ENCODE measurements at places on chromosomes 3 and 15.

DNA sequence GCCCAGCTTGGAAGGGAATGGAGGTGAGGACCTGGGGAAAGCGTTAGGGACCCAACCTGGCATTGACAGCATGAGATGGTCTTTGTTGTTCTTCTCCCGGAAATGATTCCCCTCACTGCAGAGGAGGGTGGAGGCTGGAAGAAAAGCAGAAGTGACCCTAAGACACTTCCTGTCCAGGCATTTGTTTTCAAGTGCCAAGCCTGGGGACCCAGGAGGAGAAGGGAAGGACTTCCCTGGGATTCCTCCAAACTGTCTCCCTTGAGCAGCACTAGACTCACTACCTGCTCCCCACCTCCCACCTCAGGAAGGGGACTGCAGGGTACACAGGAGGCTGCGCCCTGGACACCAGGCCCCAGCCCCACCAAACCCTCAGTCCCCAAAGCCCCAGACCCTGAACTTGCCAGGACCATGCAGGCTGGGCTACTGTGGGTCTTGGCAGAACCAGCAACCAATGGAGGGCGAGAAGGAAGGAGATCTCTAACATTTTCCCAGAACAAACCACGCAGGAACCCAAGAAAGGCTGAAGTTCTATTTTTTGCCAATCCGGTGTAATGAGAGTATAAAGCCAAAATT is 9.8 kb upstream of the VIPR1 start:
- DNase-seq: no peak

GRCh38 chr3:10300087-10300486 is 7.3 kb upstream of the GHRL start:
- DNase-seq: no peak

DNA sequence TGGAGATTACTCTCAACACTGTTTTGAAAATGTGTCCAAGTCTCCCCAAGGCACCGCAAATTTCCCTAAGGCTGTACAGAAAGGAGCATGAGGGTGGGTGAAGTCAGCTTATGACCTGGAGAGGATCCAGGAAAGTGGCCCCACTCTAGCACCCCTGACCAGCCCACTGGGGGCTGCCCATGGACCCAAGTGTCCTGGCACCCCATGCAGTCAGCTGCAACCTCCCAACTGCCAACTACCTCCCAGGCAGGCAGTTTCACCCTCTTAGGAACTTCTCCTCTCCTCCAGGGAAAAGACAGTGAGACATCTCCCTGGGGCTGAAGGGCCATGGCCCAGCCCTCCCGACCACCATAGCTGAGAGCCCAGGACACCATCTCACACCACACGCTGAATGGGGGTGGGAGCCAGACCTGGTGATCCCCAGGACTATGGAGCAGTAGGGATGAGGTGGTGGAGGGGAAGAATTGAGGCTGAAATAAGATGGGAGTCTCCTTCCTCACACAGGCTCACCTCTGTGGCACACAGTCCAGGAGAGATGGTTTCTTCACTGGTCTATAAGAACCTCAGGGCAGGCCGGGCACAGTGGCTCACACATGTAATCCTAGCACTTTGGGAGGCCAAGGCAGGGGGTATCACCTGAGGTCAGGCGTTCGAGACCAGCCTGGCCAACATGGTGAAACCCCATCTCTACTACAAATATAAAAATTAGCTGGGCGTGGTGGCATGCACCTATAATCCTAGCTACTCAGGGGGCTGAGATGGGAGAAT is 104.4 kb downstream of the DAPK2 start:
- DNase-seq: no peak

DNA sequence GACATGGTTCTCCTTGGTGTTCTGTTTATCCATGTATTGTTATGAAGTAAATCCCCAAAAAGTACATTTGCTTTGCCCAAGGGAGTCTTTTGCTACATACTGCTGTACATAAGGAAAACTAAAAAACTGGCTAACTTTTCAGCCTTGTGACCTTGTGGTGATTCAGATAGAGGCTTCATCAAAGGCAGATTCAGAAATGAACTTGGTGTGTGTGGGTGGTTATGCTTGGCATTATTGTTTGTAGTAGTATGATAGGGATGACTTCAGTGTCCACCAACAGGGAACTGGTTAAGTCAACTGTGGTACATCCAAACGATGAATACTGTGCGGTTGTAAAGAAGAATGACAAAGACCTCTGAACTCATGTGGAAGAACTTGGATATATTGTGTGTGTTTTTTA is 75.6 kb upstream of the CHRNB4 start:
- no peak for DNase-seq

GRCh38 chr3:153171256-153171655 is 9.2 kb downstream of the RAP2B start:
- DNase-seq: no peak

DNA sequence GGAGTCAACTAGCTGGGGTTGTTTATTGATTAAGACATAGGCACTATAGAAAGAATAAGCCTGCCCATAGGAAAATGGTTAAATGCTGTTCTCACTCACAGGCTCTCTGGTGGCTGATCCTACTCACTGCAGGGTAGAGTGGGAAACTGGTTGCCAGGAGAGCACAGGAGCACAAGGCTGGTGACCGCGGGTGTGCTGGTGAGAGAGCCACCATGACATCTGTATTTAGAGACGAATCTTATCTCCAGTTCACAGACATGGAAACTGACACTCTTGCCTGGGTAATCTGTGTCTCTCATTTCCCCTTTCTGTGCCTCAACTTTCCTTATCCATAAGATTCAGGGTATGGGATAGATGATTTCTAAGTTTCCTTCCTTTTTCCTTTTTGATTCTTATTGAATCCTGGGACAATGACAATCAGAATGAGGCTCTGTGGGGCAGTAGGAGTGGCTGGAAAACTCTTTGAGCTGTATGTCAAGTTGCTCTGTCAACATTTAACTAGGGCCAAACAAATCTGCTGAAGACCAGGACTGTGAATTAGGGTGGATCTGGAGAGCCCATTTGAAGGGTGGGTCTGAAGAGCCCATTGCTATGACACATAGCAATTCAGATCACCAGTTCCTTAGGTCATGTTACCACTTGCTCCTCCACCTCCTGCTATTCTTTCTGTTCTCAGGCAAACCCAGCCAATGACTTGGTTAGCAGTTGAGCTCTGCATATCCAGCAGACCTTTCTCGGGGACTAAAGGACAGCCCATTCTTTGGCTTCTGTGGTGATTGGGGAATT is 286.1 kb upstream of the TBL1XR1 start:
- DNase-seq: no peak

DNA sequence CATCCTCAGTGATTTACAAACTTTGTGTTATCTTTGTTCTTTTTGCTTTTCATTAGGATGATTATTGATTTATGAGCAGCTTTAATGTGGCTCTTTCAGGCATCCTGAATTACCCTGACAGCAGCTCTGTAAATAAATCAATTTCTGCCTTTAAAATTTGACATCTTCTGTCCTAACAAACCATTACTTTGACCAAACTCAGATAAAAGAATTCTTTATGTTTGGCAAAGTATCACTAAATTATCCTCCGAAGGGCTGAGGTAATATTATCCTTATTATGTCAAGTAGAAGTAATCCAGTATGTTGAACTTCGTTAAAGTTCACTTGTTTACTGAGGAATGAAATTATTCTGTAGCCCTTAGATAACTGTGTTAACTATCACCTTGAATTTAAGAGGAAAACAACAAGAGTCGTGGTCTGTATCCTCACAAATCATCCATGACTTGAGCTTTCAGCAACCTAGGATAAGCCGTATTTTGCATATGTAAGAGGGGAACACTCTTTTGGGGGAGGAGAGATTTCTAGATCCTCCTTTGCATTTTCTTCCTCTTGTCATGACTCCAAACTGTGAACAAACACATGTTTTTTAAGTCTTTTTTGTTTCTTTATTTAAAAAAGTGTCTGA is 173.2 kb upstream of the STAC start:
- no peak for DNase-seq

DNA sequence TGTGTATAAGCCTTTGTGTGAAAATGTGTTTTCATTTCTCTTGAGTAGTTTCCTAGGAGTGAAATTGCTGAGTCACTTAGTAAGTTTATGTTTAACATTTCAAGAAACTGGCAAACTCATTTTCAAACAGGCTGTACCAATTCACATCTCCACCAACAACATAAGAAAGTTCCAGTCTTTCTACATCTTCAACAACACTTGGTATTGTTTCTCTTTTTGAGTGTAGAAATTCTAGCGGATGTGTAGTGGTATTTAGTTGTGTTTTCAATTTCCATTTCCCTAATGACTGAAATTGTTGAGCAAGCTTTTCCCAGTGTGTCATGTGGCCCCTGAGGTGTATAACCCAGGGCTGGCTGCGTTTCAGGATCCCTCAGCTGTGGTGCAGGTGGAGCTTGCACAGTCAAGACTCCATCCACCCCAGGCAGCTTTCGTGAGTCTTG is 258.5 kb downstream of the PDCD6IP start:
- no peak for DNase-seq

GRCh38 chr3:160099834-160100233 is 111.2 kb downstream of the IL12A start:
- no peak for DNase-seq

DNA sequence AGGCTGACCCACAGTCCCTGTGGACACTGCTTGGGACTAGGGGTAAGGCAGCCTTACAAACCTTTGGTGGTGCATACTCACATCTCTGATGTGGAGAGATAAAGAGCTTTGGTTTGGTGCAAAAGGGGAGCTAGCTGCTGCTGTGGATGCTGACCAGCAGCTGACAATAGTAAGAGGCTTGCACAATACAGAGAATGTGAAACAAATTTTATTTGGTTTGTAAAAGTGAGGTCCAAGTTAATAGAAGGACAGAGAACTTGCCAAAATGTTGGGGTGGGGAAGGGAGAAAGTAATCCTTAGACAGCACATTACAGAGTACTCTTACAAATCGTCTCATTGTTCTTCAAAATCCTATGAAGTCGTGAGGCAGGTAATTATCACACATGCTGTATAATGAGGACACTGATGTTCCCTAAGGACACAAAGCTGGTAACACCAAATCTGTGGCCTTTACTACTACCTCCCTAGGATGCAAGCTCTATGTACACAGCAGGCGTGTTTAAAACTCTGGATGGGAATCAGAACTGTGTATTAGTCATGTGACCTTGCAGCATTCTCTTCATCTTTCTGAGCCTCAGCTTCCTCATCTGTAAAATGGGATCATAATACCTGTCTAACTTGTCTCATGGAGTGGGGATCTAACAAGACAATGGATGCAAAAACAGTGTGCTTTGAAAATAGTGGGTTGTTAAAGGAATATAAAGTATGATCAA is 21.6 kb downstream of the ARHGAP31 start:
- DNase-seq: no peak

DNA sequence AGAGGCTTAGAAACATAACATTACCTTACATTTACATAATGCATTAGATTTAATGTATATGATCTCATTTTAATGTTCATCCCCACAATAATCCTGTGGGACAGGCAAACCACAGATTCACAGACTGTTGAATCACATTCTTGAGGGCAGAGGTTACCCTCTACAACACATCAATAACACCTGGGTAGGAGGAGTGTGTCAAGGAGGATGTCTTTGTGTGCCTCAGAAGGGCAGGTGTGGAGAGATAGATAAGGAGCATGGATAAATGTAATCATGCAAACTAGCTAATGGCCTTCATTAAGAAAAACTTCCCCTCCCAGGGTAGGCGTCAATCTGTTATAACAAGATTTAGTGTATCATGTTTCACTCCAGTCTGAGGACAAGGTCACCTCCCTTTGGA is 12.9 kb upstream of the MB21D2 start:
- DNase-seq: no peak

DNA sequence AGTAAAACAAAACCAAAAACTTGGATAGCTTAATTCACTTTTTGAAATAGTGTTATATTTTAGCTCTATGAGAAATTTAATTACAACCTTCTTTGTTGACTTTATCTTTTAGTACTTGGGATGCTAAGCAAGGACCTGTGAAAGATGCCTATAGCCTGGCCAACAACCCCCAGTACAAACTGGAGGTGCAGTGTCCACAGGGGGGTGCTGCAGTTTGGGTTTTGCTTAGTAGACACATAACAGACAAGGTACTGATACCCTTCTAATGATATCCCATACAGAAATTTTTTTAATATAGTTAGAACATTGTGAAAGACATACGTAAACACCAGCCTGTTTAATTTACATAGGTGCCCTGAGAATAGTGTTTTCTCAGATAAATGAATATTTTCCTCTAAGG is 35.3 kb downstream of the CAPN7 start:
- peak; percentile 42 for DNase-seq

All from stimulated activated CD4-positive, alpha-beta T cell treated with anti-CD3 and anti-CD28 coated beads, Interleukin-4, amount 100 ng/mL, for 1 hour (primary cell).